ENCODE measurements at places on chromosomes 2 and 18.

DNA sequence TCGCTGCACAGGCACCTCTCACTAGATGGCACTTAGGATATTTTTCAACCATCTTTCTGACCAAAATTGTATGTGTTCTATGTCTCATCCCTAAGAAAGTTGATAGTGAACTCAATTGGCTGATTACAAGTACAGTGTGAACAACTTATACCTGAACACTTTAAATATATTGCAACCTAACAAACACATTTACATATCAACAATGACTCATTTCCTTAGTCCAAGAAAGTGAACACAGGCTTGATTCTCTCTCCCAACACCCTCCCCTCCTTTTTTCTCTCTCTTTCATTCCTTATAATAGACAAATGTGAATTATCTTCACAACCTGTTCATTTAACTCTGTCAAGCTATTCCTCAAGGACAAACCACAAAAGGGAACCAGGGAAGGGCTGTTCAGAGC lies 192.0 kb downstream of the SLC8A1 start:
- no peak for DNase-seq

- DNase-seq, result peak; percentile 20
These were observed 136.0 kb downstream of the INSIG2 start for GRCh38 chr2:118223992-118224894.

DNA sequence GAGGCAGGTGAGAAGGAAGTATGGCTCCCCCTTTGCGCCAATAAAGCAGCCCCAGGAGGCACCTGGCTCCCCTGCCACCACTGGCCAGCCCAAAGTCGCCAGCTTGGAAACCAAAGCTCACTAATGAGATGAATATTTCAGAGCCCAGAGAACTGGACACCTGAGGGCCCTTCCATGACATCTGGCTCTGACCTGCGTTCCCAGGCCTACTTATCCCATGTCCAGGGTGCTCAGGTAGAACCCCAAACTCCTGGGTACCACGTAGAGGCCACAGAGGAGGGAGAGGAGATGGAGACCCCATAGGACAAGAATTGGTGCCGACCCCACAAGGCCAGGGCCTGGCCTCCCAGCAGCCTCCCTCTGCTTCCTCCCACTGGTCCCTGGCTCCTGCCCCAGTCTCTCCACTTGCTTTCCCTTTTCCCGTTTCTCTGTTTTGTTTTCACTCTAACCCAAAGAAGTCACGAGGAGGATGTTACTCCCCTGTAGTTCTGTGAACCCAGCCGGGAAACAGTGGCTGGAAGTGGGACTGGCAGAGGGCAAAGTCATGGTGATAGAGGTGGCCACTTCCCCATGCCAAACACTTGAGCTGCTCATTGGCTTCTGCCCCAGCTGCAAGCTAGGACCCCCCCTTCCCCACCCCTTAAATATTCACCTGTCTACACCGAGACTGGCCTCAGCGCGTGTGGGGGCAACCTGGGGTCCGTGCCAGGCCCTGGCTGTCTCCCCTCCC lies 820 bp downstream of the TMBIM1 start:
- DNase-seq, result no peak

DNA sequence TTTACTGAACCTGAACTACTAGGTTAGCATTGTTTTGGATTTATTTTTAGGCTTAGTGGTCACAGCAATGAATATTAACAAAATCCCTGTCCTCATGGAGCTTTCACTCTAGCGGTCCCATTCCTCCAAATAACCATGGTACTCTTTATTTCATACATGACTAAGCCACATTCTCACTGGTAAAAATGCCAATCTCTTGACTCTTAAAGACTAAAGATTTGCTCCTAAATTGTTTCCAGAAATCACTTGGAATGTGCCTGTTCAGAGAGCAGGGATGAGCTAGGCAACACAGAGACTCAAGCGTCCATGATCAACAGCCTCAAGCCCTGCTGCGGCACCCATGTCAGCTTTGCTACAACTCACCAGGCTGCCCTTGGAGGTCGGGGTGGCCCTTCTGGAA lies 13.5 kb downstream of the LMAN1 start:
- DNase-seq, result no peak

- peak; percentile 53 for DNase-seq
These were observed 49.9 kb upstream of the EML6 start for GRCh38 chr2:54673501-54673998.

DNA sequence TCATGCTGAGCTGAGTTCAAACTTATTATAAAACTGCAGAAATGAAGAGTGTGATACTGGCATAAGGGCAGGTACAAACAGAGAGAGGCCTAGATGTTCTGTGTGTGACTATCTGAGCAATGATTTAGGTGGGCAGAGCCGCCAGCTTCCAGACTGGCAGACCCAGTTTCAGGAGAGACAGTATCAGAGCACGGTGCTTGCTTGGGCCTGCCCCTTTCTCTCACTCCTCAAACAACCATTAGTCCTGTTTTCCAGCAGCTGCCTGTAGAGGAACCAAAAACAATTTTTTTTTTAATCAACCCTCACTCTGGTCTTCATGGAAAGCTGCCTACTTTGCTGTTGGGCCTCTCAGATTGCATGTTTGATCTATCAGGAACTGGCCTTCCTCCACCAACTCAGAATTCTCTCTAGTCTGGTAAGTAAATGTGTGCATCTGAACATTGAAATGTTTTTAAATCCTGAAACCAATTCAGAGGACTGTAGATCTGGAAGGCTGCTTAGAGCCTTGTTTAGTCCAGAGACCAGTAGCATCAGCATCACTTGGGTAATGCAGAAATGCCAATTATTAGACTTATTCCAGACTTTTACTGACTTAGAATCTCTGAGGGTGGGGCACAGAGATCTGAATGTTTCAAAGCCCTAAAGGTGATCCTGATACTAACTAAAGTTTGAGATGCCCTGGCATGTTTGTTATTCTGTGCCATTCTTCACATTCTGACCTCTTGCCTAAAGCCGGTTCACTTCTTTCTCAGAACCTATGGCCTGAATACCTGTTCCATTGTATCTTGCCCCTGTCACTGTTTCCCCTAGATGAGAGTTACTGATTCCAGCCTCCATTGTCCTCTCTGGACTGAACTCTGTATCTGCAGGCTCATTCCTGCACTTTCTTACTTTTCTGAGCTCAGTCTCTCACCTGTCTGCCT lies 24.8 kb upstream of the CRIM1 start:
- DNase-seq, result no peak

- no peak for DNase-seq
These were observed 364.4 kb upstream of the GCFC2 start for GRCh38 chr2:76075126-76075525.

- DNase-seq, result no peak
These were observed 164.3 kb downstream of the TRABD2A start for GRCh38 chr2:84716564-84716963.

GRCh38 chr2:226771067-226771466 lies 28.6 kb downstream of the IRS1 start:
- no peak for DNase-seq

DNA sequence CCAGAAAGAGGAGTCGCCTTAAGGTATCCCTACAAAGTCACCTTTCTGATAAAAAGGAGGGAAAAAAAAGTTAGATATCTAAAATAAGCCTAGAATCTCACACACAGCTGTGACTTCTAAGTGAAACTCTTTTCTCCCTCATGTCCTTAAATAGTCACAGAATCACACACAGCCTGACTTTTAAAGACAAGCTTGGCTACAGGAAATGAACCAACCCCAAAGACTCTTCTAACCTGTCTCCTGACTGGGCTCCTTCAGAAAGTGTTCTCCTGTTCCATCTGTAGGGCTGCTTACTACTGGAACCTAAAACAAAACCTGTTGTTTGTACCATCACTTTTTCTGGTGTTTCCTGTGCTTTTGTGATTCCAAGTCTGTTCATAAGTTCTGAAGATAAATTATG lies 62.7 kb upstream of the NRP2 start:
- DNase-seq, result no peak

DNA sequence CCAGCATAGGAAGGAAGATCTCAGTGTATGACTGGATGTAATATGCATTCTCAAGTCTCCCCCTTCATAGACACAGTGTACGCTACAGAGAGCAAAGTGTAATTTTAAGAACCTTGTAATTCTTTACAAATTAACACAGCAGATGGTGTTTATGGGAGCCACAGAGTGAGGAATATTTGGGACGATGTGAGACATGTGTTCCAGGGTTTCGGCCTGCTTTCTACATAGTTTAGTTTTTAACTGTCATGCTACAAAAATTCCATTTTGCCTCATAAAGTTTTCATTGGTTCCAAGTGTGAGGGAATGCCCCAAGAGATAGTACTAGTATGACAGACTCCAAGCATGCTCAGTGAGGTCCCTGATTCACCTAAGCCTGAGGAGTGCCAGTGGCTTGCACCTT lies 76.2 kb upstream of the LRRTM1 start:
- no peak for DNase-seq

GRCh38 chr2:145750144-145750543 lies 1230.2 kb upstream of the ZEB2 start:
- DNase-seq, result no peak

GRCh38 chr2:66929632-66930338 lies 467.3 kb upstream of the ETAA1 start:
- no peak for DNase-seq

DNA sequence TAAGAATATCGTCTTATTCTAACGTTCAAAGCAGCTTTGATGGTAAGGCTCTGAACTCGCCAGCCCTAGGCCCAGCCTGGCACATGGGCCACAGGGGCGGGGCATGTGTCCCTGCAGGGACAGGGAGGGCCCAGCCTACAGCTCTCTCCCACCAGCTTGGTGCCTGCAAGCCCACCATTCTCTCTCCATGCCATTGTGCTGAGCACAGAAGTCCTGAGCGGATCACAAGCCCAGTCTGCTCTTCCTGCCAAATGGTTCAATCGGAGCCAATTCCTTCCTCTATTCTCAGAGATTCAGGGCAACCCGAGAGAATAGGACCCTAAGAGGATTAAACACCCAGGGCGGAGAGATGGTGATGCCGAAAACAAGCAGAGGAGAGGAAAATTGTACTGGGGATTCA lies 50.3 kb upstream of the APCDD1 start:
- DNase-seq, result no peak

- no peak for DNase-seq
These were observed 38.5 kb upstream of the ATP8B1 start for GRCh38 chr18:57841568-57841967.

GRCh38 chr2:159497847-159498246 lies 118.5 kb downstream of the BAZ2B start:
- DNase-seq, result no peak

DNA sequence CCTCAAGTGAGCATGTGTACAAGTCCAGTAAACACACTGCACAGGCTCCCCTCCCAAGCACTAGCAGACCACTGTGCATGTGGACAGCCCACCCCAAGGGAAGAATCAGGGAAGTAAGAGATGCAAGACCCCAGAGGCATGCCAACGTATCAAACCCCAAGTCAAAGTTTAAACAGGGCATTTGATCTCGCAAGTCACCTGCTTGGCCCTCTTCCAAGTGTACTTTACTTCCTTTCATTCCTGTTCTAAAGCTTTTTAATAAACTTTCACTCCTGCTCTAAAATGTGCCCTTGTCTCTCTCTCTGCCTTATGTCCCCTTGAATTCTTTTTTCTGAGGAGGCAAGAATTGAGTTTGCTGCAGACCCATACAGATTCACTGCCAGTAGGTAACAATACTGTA lies 201.2 kb upstream of the PARD3B start:
- DNase-seq, result no peak

GRCh38 chr2:68385220-68385906 lies 20.3 kb downstream of the PLEK start:
- DNase-seq, result no peak

DNA sequence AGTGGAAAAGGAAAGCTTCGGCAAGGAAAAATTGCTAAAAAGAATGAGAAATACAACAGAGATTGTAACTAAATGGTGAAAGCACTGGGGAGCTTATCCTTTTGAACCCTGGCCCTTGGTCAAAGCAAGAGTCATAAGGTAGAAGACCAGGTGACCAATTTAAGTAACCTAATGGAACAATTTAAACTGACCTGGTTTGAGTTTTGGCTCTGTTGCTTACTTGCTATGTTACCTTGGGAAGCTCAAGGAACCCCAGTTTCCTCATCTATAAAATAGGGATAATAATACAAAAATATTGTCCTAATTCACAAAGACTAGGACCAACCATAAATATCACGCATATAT lies 48.6 kb downstream of the NHEJ1 start:
- DNase-seq, result no peak

- no peak for DNase-seq
These were observed 68.3 kb downstream of the MRO start for GRCh38 chr18:50751490-50751889.

GRCh38 chr2:66408905-66409304 lies 26.0 kb upstream of the MEIS1 start:
- DNase-seq, result no peak

GRCh38 chr2:13821255-13821880 lies 811.1 kb upstream of the LRATD1 start:
- DNase-seq, result no peak

DNA sequence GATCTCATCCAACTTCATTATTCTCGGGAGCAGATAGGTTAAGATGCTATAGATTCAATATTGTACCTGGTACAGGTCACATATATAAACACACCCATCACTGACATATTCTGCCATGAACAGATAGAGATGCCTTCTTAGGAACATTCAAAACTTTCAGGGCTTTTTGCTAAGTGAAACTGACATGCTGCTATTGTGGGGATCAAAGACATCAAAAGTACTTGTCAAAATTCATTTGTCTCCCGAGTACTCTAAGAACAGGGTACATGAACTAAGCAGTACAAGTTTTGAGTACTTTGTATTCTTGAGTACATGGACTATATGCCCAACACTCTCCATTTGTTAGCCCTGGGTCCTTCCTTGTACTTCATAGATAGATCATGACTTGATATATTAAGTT lies 173.5 kb downstream of the FSHR start:
- no peak for DNase-seq

DNA sequence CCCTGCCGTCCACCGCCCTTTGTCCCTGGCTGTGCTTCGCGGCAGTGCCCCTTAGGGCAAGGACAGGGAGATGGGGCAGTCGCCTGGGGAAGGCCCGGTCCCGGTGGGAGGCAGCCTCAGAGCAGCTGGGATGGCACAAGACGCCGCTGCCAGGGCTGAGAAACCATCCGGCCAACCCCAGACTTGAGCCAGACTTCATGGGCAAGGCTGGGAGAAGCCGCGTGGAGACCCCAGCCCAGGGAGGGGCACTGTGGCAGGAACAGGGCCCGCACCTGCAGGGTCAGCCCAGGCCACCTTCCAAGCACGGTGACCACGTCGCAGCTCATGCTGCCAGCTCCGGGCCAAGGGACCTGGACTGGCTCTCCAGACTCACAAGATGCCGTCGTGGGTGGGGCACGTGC lies 84.0 kb downstream of the NFATC1 start:
- DNase-seq, result no peak

- no peak for DNase-seq
These were observed 138.5 kb downstream of the COL4A4 start for GRCh38 chr2:227025510-227025909.

DNA sequence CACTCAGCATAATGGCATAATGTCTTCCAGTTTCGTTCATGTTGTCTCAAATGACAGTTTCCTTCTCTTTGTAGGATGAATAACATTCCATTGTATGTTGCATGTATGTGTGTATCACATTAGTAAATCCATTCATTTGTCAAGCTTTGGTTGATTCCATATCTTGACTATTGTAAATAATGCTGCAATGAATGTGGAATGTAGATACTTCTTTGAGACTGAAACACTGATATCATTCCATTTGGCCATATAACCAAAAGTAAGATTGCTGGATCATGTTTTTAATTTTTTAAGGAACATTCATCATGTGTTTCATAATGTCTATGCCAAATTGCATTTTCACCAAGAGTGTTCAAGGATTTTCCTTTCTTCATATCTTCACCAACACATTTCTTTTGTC lies 1711.4 kb upstream of the PIK3C3 start:
- no peak for DNase-seq

Data from thymus (tissue), 14 donors.